Activated naive CD8-positive, alpha-beta T cell treated with anti-CD3 and anti-CD28 coated beads, Interleukin-2, amount 10 ng/mL, durations not matched to agents 7 days and 5 days (primary cell): ENCODE measurements at places on chromosomes 1 and 21.

GRCh38 chr1:62228136-62228882 is 33.7 kb downstream of the L1TD1 start:
- DNase-seq, result no peak

- no peak for DNase-seq
Measured at GRCh38 chr1:56494306-56494705, 85.1 kb downstream of the PLPP3 start.

DNA sequence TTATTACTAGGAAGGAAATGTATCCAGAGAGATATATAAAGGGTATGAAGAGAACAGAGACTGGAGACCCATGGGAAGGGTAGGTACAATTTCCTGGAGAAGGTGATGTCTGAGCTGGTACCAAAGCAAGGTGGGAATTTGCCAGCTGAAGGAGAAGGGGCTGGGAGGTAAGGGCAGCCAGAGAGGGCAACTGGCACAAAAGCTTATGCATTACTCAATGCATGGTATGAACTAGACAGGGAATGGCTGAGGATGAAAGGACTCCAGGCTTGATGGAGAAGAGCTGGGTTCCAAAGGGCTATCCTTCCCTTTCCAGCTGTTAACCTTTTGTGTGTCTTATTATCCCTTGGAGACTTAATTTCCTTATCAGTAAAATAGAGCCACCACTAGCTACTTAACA is 113.6 kb upstream of the GADD45A start:
- no peak for DNase-seq

GRCh38 chr1:204885790-204886189 is 15.1 kb downstream of the NFASC start:
- DNase-seq, result no peak

DNA sequence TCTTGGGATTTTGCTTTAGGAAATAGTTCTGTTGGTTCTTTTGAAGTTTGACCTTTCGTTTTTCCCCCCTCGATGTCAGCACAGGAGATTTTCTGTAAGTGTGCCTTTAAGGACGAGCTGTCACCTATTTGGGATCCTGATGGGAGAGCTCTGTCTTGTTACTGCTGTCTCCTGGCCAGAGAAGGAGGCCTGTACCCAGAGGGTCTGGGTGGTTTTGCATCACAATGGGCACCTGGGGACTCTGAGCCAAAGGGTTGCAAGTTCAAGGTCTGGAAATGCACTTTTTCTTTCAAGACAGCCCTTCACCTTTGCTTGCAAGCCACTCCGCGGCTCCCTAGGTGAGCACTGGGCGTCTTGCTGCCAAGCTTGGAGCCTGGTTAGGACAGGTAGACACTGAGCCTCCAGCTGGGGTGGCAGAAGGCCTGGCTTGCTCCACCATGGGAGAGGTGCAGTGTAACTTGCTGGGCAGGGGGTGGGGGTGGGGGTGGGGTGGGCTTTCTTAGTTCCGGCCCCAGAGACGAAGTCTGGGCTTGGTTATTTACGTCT is 2.9 kb downstream of the AJAP1 start:
- no peak for DNase-seq

DNA sequence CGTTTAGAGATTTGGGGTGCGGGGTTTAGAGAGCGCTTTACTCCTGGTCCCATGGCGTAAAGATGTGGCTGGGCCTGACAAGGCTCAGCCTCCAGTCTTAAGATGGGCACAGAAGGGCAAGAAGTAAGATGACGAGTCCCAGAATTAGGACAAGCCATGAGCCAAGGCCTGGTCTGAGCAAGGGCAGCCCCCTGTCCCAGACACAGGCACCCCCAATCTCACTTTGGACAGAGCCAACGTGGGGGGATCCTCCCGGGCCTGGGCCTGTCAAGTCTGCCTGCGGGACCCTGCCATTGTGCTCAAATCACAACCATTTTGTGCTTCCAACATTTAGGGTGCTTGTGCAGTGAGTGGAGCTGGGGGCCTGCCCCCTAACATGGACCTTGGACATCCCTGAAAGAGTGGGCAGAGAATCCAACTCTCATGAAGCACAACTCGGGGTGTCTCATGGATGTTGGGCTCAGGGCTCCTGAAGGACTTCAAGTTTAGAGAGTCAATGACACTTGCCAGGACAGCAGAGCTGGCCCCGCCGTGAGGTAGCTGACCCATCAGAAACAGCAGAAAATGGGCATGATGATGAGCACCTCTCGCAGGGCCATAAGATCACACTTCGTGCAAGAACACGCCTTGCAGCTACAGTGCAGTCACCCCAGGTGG is 52.6 kb downstream of the KIF21B start:
- no peak for DNase-seq

- no peak for DNase-seq
Measured at GRCh38 chr1:67194209-67194863, 28.1 kb downstream of the IL23R start.

DNA sequence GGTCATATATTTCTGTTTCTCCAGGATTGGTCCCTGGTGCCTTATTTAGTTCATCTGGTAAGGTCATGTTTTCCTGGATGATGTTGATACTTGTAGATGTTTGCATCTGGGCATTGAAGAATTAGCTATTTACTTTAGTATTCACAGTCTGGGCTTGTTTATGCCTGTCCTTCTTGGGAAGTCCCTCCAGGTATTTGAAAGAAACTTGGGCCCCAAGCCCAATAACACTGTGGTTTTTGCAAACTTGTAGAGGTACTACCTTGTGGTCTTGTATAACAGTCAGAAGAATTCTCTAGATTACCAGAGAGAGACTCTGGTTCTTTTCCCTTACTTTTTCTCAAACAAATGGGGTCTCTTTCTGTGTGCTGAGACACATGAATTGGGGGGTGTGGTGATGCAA is 251.4 kb upstream of the B3GALT2 start:
- no peak for DNase-seq

DNA sequence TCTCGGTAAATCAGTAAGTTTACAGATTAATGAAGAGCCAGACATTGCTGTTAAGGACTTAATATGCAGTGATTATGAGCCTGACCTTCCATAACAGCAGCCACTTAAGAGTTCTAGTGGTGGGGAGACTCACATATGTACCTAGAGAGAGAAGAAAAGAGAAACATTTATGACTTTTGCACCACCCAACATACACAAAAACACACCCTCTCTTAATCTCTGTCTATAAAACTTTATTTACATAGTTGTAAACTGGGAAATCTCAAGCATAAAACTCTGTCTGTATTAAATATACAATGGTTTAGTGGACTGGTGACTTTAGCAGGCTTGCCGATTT is 347.4 kb upstream of the ADGRL2 start:
- no peak for DNase-seq

GRCh38 chr21:34671462-34671861 is 2.7 kb downstream of the CLIC6 start:
- no peak for DNase-seq

DNA sequence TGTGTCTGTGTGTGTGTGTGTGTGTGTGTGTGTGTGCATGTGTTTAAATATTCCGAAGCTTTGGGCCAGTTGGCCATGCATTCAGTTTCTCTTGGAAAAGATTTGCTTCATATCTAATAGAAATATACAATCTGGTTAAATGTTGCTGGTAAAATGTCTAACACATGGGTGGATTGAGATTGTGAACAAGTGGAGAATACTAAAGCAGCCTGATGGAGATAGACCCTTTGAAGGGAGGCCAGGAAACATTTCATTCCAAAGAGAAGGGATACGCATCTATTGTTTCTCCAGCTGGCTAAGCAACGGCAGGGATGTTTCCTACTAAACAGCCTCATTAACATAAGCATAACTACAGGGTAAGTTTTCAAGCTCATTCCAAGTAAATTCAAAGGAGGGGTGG is 257.5 kb upstream of the PTBP2 start:
- no peak for DNase-seq

- no peak for DNase-seq
Measured at GRCh38 chr1:96820671-96821070, 99.1 kb downstream of the PTBP2 start.

DNA sequence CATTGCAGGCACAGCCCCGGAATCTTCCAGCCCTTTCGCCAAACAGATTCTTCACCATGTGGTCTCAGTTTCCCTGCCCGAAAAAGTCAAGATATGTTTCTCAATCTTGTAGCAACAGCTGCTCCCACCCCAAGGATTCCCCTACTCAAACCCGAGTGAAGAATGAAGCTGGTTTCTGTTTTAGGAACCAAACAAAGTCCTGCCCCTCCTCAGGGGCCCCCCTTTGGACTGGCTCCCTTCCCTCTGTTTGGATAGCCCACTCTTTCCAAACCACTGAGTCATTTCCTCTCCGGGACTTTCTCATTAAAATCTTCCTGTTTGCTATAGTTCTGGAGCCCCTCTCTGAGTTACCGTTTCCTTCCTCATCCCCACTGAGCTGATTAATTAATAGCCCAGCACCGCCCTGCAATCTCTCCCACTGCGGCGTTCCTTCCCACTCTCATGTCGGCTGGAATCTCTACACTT is 100.9 kb downstream of the TSEN15 start:
- no peak for DNase-seq
